ENCODE measurements at places on chromosomes 6 and 20.

DNA sequence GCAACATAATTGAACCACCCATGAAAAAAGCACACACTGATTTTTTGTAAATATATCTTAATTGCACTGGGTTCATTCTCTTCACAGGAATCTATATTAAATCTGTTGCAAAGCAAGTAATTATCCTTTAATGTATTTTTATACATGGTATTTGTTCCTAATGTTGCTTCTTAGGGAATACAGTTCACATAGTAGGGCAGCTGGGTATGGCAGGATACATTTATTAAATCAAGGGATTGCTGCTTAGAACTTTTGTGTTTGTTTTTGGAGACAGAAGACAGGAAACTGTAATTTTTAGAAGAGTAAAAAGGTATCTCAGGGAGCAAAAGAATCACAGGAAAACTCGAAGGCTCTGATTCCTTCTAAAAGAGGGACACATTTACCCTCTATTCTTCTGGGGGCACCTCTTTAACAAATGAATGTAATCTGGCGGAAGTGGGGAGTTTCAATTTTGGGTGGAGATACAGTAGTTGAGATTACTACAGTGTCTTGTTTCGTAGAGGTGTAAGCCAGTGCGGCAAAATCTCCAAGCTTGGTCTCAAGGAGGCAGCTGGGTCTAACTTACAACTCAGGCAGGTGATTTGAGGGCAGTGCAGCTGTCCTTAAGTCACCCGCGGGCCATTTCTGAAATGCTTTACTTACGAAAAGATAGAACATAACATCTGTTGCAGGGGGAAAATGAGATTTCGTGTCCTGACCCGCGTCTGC, 812 bp upstream of the SMIM13 start:
- DNase-seq, result no peak

- no peak for DNase-seq
Observed at GRCh38 chr6:159831373-159831679, 31.2 kb downstream of the PNLDC1 start.

GRCh38 chr20:11207749-11208502, 534.1 kb upstream of the JAG1 start:
- no peak for DNase-seq

GRCh38 chr6:89942601-89943000, 48.3 kb downstream of the GJA10 start:
- no peak for DNase-seq

- DNase-seq, result no peak
Observed at GRCh38 chr6:38302081-38302480, 337.6 kb downstream of the BTBD9 start.

DNA sequence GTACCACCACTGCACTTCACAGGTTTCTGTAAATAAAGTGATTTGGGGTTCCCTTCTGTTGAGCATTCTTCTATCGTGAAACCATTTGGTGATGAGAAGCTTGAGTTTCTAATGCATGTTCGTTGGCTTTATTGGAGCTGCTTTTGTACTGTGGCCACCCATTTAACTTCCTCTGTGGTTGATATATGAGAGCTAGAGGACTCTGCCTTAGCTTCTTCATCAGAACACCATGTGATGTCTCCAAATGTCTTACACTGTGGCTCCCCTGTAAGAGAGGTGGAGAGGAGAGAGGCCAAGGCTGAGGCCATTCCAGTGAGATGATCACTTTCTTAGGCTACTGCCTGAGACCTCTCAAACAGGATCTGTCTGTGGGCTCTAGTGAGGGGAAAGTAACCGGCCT, 114.5 kb downstream of the SLC16A10 start:
- DNase-seq, result peak; percentile 53
